NCI-H2081 treated with DMSO at 0.1 percent for 48 hours (cell line): ENCODE measurements at places on chromosomes 6 and 20.

- no peak for DNase-seq
Observed at GRCh38 chr20:38402089-38402488, 33.0 kb downstream of the SNHG17 start.

GRCh38 chr20:19079536-19080299 is 132.7 kb upstream of the SLC24A3 start:
- no peak for DNase-seq

GRCh38 chr6:37738216-37738615 is 40.5 kb upstream of the MDGA1 start:
- DNase-seq = no peak

DNA sequence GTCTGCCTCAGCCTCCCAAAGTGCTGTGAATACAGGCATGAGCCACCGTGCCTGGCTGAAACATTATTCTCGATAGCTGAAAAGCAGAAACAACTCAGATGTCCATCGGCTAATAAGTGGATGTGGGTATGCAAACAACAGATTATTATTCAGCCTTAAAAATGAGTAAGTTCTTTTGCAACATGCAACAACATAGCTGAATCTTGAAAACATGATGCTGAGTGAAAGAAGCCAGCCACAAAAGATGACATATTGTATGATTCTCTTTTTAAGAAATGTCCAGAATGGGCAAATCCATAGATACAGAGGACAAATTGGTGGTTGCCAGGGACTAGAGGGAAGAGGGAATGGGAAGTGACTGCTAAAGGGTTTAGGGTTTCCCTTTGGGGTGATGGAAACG is 61.7 kb downstream of the RIOK1 start:
- DNase-seq = no peak

DNA sequence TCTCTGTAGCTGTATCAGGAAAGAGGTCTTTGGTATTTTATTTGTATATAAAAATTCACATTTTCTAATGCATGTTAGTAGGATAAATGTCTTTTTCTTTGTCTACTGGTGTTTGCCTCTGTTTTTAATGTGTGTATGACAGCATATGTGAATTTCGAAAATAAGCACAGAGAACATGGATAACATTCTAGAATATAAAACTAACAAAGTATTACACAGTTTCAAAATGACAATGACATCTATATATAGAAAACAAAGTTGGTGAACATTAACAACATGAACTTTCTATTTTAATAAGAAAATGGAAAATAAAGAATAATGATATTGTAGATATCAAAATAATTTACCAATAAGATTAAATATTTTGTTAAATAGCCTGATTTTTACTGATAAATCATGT is 608.0 kb downstream of the COL12A1 start:
- DNase-seq = no peak

- no peak for DNase-seq
Observed at GRCh38 chr6:113599444-113599843, 257.7 kb upstream of the MARCKS start.

- DNase-seq = no peak
Observed at GRCh38 chr20:47543006-47543431, 41.3 kb downstream of the NCOA3 start.
